ENCODE measurements at places on chromosomes 1 and 21.

DNA sequence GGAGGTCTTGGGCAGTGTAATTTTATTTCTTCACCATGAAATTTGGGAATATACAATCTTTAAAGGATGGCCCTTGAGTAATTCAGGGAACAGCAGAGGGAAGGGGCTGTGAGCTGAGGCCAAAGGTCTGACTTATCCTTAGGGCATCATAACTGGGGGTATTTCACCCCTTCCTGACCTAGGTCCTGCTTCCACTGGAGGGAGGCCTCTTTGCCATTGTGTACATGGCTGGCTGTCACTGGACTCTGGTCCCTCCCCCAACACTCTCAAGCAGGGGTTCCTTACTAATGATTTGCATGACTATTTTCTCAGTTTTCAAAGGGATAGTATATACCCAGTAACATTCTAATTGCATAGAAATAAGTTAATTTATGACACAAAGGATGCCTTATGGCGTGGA lies 7.2 kb upstream of the PSRC1 start:
- no peak for DNase-seq

DNA sequence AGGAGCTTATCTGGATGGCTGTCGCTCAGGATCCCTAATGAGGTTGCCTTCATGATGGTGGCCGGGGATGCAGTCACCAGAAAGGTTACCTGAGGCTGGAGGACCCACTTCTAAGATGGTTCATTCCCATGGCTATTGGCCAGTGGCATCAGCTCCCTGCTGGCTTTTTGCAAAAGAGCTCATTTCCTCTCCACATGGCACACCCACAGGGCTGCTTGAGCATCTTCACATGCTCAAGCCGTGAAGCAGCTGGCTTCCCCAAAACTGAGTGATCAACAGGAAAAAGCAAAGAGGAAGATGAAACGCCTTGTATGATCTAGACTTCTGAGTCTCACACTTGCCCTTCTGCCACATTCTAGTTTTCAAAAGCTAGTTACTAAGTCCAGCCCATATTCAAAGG lies 124.6 kb upstream of the CXADR start:
- DNase-seq: no peak

- no peak for DNase-seq
Measured at GRCh38 chr1:38778521-38778920, 81.1 kb downstream of the RRAGC start.

GRCh38 chr1:234722904-234723720 lies 113.1 kb upstream of the IRF2BP2 start:
- DNase-seq: peak; percentile 71

DNA sequence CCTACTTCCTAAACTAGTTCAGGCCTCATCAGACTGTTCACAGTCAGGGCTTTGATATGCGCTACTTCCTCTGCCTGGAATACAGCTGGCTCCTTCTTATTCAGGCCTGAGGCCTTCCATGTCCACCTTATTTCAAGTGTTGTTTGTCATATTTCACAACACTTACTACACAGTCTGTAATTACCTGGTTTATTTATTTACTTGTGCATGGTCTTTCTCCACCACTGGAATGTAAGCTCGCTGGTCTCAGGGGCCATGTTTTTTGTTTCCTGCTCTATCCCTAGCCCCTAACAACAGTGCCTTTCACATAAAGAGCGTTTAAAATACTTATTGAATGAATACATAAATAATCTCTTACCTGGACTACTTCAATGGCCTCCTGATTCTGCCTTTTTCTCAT lies 4.6 kb upstream of the SRSF4 start:
- no peak for DNase-seq

GRCh38 chr1:230176871-230177411 lies 109.9 kb downstream of the GALNT2 start:
- DNase-seq: no peak

GRCh38 chr1:86233403-86233802 lies 76.8 kb upstream of the COL24A1 start:
- DNase-seq: no peak

GRCh38 chr21:43012596-43012995 lies 38.2 kb downstream of the PKNOX1 start:
- no peak for DNase-seq

DNA sequence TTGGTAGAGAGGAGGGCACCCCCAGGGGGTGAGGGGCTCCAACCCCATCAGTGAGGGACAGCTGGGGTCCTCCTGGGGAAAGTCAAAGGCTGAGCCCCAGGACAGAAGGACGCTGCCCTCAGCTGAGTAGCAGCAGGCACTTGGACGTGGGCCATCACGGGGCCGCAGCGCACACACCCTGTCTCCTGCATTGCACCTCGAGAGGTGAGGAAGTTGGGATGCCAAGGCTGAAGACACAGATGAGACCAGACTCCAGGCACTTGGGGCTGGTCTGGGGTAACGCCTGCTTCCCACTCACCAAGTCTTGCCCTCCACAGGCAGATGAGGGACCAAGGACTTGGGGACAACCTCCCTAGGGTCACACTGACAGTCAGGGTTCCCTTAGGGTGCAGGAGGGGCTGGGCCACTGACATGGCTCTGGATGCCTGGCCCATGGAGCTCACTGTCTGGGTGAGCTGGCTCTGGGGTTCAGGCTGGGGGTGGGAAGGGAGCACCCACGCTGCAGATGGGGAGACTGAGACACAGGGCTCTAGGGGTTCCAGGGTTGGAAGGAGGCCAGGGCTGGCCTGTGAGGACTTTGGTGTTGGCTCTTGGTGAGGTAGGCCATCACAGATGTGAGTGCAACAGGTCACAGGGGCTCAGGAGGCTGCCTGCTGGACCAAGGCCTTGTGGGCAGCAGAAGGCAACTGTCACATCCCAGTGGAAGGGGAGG lies 16.6 kb upstream of the ZNF678 start:
- no peak for DNase-seq

DNA sequence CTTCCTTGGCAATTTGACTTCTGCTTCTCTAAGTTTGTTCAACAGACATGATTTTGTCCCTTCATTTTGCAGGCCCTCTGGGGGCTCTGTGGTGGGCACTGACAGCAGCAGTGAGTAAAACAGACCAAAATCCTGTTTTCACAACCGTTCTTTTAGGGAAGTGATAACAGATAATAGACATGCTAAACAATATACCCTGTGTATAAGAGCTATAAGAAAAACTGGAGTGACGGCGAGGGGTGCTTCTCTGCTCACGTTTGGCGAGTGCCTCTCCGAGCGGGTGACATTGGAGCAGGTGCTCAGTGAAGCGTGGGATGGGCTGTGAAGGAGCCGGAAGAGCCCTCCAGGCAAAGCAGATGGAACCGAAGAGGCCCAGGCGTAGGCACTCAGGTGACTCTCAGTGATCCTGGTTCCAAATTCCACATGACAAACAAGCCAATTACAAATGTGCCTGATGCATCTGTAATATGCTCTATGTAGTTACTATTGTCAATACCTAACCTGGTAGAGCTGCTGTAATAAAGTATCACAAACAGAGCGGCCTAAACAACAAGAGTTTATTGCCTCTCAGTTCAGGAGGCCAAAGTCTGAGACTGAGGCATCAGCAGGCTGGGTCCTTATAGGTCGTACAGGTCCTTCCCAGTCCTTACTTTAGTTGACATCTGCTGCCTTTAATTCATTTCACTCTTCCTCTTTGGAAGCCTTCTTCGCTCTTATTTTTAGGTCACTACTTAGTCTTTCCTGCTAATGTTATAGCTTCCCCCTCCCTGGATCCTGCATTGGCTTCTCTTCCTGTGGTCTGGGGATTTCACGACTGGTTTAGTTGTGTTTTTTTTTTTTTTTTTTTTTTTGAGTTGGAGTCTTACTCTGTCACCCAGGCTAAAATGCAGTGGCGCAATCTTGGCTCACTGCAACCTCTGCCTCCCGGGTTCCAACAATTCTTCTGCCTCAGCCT lies 20.1 kb downstream of the OR2B11 start:
- DNase-seq: no peak

GRCh38 chr1:247812637-247813036 lies 11.3 kb downstream of the OR14A16 start:
- DNase-seq: no peak

GRCh38 chr1:190904091-190904695 lies 426.5 kb upstream of the BRINP3 start:
- no peak for DNase-seq

DNA sequence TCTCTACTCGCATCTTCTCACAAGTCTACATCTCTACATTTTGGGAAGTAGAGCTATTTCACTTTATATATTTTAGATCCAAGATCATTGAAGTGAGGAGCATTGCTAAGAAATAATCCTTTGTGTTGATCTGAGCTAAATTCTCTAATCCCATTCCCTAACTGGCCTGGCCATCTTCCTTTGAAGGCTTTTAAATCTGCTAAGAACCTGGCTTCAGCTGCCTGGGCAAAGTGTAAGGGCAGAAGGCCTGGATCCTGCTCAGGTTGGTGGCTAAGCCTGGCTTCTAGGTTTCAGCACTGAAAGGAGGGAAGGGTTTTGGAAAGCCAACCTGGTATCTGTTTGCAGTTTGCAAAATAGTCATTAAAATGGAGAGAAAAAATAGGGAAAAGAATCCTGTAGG lies 167.6 kb downstream of the BRINP2 start:
- no peak for DNase-seq

DNA sequence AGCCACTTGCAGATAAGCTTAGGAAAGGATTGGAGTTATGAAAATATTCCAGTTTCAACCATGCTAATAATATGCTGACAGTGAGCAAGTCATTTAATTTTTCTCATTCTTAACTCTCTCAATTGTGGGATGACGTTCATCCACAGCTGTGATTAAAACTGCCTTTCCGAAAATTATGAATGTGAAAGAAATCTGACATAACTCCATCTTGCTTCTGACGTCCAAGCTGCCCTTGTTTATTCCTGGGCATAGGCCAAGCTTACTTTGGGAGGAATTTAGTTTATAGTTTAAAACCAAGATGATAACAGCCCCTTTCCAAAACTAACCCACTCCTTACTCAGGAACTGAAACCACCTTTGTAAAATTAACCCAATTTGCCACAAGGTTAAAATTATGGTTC lies 11.0 kb upstream of the RGS18 start:
- DNase-seq: no peak

DNA sequence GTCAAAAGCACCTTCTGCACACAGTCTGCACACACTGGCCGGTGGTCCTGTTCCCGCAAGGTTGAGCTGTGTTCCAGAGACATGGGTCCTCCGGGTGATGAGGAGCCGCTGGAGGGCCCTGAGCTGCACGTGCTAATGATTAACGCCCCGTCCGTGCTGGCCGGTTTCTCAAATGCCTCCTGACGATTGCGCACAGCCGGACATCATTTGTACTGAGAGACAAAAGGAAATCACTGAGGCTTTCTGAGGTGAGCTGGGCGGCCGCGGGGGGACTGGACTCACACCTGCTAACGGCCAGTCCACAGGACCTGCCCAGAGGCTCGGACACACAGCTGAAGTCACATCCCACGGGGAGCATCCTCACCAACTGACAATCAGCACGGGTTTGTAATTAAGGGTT lies 29.2 kb downstream of the POFUT2 start:
- DNase-seq: no peak

DNA sequence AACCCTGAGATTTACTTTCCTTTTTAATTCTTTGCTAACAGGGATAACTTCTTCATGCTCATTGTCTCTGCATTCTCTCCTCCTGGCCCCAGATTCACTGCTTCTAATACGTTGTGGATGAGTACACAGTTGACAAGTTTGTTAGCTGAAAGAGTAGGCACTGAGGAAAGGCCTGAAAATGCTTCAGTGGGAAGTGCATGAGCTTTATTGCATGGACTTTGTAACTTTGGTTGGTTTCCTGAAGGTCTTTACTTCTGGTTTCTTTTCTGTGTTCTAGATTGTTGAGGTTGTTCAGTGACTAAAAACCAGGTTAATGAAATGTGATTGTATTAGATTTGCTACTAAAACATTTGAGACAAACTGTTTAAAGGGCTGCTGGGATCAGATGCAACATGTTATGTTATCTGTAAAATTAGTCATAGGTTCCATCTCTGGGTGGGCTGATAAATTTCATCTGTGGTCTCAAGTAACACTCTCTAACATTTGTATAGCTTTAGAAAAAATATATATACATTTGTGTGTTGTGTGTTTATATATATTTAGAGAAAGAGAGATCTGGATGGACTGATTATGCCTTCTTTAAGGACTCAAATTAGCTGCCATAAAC lies 19.1 kb downstream of the LRIG2 start:
- DNase-seq: no peak

DNA sequence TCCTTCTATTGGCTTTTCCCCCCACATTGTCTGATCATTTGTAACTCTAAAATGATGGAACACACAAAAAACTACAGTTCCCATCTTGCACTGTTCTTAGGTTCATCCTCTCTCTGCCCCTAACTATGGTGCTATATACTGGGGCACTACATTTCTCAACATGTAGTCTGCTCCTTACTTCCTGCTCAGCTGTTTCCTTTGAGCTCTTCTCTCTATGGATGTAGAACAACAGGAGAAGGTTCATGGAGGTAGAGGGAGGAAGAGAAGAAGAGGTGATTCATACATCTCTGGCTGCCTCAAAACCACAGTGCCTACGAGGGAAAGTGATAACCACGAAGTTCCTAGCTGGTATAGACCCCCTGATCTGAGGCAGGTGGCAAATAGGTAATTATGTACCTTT lies 7.0 kb upstream of the C1orf146 start:
- no peak for DNase-seq

DNA sequence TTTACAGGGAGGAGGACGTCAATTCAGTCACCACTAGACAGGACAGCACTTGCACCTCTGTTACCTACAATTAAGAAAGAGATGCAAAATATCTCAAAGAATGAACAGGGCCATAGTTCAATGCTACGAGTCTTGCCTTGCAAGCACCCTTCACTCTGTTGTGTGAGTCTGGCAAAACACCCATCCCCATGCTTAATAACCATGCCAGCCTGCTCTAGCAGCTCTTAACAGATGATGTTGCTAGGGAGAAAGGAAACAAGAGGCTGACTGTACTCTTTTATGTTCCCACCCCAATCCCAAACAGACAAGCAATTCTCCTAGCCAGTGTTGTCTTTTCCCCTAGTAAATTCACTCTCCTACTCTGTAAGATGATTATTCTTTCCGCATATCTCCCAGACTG lies 5.3 kb downstream of the CBR1 start:
- DNase-seq: no peak

DNA sequence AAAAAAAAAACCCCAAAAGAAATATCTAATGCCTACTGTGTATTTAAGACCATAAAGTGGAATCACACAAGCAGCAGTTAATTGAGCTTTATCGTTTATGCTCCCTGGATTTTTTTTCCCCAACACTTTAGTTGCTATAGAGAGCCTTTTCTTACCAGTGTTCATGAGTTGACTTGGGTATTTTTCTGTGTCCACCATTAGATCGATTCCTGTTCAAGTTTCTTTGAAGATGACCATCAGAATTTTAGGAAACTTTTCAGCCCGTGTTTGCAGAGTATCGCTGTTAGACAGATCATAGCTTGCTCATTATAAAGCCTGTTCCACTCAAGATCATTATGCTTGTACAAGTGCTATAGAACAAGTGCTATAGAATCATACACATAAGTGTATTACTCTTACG lies 1.5 kb downstream of the RALGPS2 start:
- no peak for DNase-seq

GRCh38 chr1:201608635-201609395 lies 69.9 kb downstream of the NAV1 start:
- DNase-seq: no peak

DNA sequence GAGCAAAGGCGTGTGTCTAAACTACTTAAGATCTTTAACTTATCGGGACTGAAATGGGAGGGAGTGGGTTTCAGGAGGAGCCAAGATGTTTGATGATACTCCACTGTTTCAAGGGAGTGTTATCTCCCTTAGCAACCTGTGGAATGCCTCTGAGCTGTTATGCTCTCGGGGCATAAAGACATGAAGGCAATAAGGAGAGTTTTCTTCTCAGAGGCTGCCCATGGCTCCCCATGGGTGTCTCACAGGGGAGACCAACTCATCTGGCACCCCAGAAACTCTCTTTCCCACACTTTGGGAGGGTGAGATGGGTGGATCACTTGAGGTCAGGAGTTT lies 130.0 kb downstream of the LIPI start:
- no peak for DNase-seq

Measured in stimulated activated CD4-positive, alpha-beta T cell treated with anti-CD3 and anti-CD28 coated beads, Interleukin-4, amount 100 ng/mL, for 1 hour (primary cell).